ENCODE measurements at places on chromosomes 11 and 22. TPM values are rescaled to one million over a fixed set of nuclear protein-coding genes. Genes with fewer than 3 reads are reported as not detected.

The ASCL2 gene
- total RNA-seq: not detected

The RIC3 gene
- total RNA-seq: not detected

The DTX4 gene
- 2.0 TPM for total RNA-seq

The C11orf97 gene
- total RNA-seq: not detected

The OR8D1 gene
- total RNA-seq: not detected

The ANO3 gene
- not detected for total RNA-seq

The CACNA1I gene
- total RNA-seq: not detected

The PLXNB2 gene
- 300 TPM for total RNA-seq

The SCGB2A2 gene
- total RNA-seq: not detected

The RIMBP3C gene
- 3.6 TPM for total RNA-seq

The VSIG10L2 gene
- total RNA-seq: not detected

- DNase-seq: no peak
Observed at GRCh38 chr22:21962655-21962949, 10.0 kb upstream of the PPM1F start.

DNA sequence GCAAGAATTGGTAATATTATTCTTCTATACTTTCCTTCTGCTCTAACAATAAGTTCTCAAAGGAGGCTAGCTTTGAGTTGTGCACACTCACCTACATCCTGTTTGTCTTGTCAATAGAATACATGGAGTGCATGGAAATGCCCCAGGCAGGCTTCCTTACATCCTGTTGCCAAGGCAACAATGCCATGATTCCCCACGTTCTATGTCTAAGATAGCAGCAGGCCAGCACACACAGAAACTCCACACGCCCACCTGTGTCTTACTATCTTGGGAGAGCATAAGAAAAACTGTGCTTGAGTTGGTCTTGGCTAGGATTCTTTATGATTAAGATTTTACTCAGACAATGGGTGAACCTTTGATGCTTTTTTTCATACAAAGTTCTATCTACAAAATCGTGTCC, 379.2 kb downstream of the AASDHPPT start:
- DNase-seq: no peak

GRCh38 chr11:71154261-71154805, 98.0 kb downstream of the SHANK2 start:
- DNase-seq: no peak

DNA sequence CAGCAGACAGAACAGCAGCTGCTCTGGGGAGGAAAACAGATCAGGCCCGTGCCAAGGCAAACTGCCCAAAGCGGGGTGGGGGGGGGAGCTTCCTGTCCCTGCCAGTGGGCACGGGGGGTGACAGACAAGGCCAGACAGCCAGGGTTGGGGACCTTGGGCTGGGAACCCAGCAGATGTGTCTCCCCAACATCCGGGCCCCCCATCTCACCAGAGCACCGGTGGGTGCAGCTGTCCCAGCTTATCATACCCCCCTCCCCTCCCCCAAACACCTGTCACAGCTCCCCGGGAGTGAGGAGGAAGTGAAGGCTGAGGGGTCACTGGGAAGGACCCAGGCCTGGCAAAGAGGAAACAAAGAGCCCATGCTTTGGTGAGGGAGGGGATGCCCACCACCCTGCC, 1.3 kb downstream of the PPP1R14B start:
- DNase-seq: no peak

DNA sequence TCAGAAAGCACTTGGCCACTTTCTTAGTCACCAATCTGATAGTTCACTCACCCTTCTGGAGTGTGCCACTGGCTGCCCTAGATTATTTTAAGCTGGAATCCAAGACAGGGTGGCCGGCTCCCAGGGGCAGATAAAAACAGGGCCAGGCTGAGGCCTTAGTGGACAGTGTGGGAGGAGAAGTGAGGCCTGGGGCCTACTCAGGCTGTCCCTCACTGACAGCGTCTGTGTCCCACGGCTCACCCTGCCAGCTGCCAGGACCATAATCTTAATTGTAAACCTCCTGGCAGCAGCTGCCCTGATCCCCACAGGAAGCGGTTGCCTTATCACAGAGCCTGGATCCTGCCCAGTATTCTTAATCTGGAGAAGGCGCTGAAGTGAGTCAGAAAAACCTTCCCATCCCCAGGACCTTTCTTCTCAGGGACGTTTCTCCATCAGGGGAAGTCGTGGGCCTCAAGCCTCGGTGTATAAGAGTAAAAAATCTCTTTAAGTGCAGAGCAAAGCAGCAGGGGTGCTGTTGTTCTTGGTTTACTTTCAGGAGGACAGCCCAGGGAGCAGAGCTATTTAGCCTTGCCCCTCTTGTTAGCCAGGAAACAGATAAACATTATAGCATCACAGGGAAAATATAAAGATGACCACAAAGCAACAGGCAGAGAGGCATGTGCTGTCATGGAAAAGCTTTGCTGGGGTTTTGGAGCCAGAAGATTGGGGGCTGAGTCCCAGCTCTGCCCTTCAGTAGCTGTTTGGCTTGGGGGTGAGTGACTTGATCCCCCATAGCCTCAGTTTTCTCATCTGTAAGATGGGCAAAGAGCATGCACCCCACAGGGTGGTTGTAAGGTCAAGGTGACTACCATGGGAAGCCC, 39.6 kb downstream of the TSPAN18 start:
- DNase-seq: no peak

DNA sequence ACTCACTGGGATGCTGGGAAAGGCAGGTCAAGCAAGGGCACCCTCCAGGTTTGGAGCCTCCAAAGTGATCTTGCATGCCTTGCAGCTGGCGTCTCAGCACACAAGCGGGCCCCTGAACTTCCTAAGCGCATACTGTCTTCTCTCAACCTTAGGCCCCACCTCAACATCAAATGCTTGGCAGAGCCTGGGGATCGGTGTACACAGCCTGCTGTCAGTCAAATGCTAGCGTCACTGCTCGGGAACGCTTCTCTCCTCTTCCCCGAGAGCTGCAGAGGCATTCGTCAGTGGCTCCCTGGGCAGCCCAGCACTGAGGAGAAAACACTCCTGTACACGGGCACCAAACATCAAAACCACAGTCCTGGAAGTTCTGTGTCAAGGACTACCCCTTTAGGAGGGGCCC, 124.9 kb downstream of the C11orf58 start:
- no peak for DNase-seq

DNA sequence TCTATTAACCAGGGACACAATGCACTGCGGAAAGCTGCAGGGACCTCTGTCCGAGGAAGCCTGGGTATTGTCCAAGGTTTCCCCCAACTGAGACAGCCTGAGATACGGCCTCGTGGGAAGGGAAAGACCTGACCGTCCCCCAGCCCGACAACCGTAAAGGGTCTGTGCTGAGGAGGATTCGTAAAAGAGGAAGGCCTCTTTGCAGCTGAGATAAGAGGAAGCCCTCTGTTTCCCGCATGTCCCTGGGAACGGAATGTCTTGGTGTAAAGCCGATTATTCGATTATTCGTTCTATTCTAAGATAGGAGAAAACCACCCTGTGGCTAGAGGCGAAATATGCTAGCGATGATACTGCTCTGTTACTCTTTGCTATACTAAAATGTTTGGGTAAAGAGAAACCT, 5.2 kb downstream of the BET1L start:
- DNase-seq: no peak

- DNase-seq: peak; percentile 21
Observed at GRCh38 chr11:17991783-17992433, 20.9 kb downstream of the SERGEF start.

GRCh38 chr22:27380855-27381254, 420.7 kb downstream of the MN1 start:
- DNase-seq: no peak

GRCh38 chr22:31243339-31244045, 31.4 kb downstream of the LIMK2 start:
- peak; percentile 20 for DNase-seq

DNA sequence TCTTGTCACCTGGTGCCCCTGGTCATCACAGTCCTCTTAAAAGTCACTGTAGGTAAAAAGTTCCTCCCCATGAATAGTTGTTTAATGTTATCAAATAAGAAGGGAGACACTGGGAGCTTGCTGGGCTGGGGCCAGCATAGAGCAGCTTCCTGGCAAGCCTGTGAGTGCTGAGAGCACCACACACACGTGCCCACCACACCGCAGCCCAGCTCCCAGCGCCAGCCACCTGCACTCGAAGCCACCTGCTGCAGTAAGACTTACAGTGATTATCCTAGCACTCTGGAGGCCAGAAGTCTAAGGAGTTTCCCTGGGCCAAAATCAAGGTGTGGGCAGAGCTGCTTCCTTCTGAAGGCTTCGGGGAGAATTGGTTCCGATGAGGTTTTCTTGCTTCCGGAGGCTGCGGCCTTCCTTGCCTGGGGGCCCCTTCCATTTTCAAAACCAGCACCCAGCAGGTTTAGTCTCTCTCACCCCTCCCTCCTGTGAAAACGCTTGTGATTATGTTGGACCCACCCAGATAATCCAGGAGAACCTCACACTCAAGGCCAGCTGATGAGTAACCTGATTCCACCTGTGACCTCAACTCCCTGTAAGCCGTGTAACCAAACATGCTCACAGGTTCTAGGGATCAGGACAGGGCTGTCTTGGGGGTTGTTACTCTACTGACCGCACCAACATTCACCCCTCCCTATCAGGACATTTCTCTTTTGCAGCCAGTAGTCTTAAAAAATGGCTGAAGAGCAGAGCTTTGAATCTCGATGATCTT, 687.2 kb downstream of the TBC1D22A start:
- no peak for DNase-seq

DNA sequence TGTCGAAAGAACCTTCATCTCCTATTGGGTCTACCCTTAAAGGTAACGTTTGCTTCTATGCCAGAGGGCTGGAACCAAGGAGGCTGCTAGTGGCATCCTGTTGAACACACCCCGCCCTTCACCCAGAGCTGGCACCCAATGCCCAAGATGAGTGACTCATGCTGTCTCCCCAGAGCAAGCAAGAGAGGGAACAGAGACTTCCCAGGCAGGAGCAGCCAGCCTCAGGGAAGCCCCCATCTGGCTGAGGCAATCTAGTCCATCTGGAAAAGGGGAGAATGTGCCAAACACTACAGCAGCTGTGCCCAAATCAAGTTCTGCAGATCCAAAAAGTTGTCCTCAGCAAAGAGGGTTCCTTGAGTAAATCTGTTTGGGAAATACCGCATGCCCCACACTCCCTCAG, 91.9 kb upstream of the TP53I11 start:
- DNase-seq: no peak

- no peak for DNase-seq
Observed at GRCh38 chr22:49263101-49263500, 564.6 kb downstream of the BRD1 start.

- DNase-seq: no peak
Observed at GRCh38 chr22:43399980-43400358, 11.8 kb upstream of the MPPED1 start.

GRCh38 chr22:37166675-37167066, 17.0 kb upstream of the IL2RB start:
- peak; percentile 81 for DNase-seq

GRCh38 chr22:39600491-39601179, 30.1 kb downstream of the CACNA1I start:
- no peak for DNase-seq

GRCh38 chr22:37259540-37260029, 15.5 kb upstream of the RAC2 start:
- no peak for DNase-seq

GRCh38 chr11:119750056-119750455, 21.1 kb upstream of the NECTIN1 start:
- DNase-seq: no peak
